Stimulated activated CD4-positive, alpha-beta T cell treated with anti-CD3 and anti-CD28 coated beads, Interleukin-1b, Interleukin-23, amount 100 ng/mL, for 1 hour (primary cell): ENCODE measurements at places on chromosomes 16 and 17.

GRCh38 chr16:65717846-65718245 is 596.0 kb upstream of the CDH11 start:
- no peak for DNase-seq

- no peak for DNase-seq
Observed at GRCh38 chr17:57441270-57441600, 184.9 kb downstream of the MSI2 start.

DNA sequence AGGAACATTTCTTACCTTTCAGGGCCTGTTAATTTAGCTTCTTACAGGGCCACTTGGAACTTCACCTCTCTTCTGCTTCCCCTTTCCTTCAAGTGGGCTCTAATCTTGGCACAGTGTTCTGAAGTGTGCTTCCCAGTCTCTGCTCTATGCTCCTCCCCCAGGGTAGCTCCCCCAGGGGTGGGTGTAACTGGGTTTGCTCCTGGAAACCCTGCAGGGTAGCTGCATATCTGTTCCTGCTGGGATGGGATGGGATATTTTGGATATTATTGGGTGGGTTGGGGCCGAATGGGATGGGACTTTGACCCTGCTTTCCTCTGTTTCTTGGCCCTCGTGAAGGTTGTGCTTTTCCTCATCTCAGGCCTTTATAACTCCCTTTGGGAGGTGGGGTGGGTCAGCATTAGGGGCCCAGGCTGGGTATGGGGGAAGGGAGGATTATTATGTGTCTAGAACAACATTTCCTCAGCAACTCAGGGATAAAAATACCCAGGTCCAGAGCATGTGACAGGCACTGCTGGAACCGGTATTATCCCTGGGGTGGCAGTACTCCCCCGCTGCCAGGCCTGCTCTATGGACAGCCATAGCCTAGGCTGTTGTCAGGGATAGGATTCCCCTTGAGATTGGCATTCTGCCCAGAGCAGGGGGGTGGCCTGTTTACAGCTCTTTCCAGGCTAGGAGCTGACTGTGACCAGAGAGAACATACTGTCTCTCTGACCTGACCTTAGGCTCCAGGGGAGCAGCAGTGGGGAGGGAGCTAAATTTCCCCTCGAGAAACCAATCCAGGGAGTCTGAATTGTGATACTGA is 5.0 kb downstream of the NFE2L1 start:
- no peak for DNase-seq

- DNase-seq: no peak
Observed at GRCh38 chr17:1727876-1728630, 3.5 kb downstream of the WDR81 start.

DNA sequence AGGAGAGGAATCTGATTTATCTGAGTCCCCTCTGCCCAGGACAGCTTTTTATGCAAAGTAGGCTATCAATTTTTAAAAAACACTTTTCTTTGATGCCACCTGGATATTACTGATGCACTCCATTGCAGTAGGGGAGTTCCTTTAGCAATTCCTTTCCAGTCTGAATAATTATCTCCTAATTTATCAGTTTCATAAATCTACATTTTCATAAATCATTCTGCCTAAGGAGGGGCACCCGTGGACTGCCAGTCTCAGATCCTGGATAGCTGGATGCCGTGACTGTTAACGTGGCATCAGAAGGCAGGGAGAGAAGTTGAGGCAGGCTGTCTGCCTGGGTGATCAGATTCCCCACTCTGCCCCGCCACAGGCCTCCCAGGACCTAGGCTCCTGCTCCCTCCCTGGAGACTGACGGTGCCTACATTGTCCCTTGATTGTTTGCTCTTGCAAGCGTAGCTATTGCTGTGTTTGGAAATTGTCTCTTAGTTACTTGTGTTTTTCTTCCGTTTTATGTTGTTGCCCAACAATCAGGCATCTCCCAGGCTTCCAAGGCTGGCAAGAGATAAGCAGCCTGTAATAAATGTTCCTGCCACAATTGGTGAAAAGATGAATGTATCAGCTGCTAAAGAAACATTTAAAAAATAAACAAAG is 75.2 kb downstream of the KATNIP start:
- no peak for DNase-seq

GRCh38 chr17:48498164-48498850 is 32.5 kb downstream of the HOXB1 start:
- DNase-seq: no peak

DNA sequence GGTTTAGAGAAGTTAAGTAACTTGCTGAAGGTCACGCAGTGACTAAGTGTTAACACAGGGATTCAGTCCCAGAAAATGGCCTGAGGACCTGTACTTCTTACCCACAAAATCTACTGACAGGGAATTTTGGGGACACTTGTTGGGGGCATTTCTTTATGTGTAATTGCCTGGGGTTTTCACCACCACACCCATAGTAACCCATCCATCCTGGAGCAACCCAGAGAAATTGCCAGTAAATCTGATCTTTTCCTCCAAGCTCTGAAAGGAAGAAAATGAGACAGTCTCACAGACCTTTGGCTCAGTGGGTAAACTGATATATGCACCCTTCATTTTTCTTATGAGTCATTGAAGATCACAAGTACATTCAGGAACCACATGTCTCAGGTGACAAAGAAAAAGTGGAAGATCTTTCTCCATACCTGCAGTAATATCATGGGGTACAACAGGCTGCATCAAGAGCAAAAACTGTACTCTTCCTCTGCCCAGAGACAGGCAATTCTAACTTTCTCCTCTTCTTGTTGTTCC is 81.0 kb downstream of the NOG start:
- DNase-seq: no peak

DNA sequence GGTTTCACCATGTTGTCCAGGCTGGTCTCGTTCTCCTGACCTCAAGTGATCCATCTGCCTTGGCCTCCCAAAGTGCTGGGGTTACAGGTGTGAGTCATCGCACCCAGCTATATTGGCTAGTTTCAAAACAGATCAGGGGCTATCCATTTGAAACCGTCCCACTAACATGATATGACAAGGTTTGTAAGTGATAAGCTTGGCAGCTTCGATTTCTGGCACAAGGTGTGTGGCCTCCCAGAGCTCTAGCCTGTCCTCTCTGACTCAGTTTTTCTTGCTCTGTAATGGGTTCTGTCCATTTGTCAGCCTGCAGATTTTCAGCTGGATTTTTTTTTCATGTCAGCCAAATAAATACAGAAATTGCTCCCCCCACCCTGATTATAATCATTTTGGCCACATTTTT is 31.8 kb upstream of the TENT4B start:
- no peak for DNase-seq

DNA sequence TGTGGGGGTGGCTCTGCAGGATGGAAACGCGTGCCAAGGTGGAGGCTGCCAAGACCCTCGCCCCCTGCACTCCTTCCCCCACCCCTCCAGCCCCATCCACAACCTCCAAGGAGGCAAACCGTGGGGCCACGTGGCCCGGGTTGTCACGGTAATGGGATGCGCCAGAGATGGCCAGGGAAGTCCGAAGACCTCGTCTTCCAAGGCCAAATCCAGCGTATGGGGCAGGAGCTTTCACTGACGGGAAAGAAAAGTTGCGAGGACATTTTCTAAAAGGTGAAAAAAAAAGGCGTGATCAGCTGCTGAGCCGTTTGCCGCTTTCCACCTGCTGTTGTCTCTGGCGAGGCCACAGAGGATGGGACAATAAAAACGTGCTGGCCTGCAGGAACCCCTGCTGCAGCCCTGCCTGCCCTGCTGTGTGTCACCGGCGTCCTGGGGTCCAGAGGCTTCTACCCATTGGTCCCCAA is 28.3 kb upstream of the GSE1 start:
- DNase-seq: no peak

DNA sequence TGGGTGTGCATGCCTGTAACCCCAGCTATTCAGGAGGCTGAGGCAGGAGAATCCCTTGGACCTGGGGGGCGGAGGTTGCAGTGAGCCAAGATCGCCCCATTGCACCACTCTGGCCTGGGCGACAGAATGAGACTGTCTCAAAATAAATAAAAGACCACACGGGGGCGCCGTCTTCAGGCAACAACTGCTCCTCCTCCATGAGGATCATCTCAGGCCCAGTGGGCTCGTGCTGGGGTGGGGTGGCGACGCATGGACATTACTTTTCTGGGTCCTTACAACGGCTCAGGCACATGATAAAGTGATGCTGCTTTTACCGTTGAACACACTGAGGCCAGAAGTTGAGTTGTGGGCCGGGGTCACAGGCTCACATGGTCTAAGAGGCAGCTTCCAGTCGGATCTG is 56.2 kb downstream of the PRMT7 start:
- DNase-seq: no peak

- DNase-seq: no peak
Observed at GRCh38 chr16:12565423-12565822, 238.3 kb downstream of the CPPED1 start.

DNA sequence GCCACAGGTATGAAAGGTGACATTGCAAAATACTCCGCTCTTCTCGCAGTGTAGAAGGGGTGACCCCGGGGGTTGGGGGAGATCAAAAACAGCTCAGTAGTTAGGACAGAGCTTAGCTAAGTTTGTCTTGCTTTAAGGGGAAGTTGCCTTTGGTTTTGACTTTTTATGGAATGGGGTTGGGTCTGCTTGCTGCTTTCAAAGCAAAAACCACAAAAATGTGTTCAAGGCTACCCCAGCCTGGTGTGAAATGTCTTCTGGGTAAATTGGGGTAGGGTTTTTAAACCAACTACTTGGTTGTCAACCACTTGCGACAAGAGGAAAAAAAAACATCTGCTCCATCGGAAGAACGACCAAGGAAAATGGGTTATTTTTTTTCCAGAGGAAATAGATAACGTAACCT is 6.2 kb downstream of the FUS start:
- no peak for DNase-seq

- no peak for DNase-seq
Observed at GRCh38 chr16:82935766-82936165, 309.0 kb downstream of the CDH13 start.
